Activated naive CD4-positive, alpha-beta T cell (primary cell): ENCODE measurements at places on chromosomes 7 and 10.

DNA sequence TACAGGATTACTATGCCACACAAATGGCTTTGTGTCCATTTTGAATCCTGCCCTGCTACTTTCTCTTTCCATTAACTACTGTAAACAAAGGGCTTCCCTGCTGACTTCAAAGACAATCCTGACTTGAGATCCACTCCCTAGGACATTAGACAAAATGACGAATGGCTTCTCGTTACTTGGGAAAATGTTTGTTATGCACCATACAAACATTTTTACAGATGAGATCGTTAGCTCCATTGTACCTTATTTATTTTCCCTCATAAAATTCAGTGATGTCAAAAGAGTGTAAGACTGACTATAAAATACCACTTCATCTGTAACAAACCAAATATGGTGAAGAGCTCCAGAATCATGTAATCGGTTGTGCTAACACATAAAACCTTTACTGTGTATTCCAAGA lies 121.8 kb downstream of the CD36 start:
- no peak for DNase-seq

- no peak for DNase-seq
Measured at GRCh38 chr7:158366346-158366745, 221.3 kb downstream of the PTPRN2 start.

GRCh38 chr7:101862280-101863220 lies 45.1 kb downstream of the CUX1 start:
- no peak for DNase-seq

DNA sequence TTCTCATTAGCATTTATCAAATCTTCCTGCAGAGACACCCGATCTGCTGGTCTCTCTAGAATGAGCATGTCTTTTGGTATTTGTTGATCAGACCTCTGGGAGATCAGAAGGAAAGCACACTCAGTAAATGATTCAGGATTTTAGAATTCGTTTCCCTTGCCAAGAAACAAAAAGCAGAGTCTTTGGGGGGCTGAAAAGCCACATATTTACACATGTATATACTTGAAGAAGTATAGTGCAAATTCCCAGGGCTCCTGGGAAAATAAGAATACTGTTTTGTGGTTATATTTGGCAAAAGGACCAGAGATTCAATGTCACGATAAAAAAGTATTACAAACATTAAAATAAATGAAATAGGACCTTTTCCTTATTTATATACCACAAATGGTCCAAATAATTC lies 100.2 kb downstream of the AGMO start:
- no peak for DNase-seq

- no peak for DNase-seq
Measured at GRCh38 chr7:89133819-89134218, 338.3 kb upstream of the TEX47 start.

DNA sequence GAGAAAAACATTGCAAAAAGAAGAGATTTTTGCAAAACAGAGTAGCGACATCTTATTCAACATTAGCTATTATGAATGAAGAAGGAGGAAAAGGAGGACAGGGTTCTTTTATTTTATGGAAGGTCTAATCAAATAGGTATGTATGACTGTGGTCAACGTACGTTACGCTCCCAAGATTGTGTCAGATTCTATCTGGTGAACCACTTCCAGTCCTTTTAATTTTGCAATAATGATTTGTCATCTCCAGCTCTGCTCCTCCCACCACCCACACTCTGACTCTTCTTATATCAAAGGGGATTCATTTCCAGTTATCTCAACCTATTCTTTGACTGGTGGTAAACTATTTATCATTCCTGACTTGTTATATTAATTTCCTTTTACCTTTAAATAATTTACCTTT lies 259.9 kb downstream of the CACNA2D1 start:
- DNase-seq = no peak

GRCh38 chr10:129871966-129872365 lies 92.1 kb downstream of the EBF3 start:
- DNase-seq = no peak

GRCh38 chr7:113410796-113411195 lies 292.4 kb upstream of the SMIM30 start:
- no peak for DNase-seq

- no peak for DNase-seq
Measured at GRCh38 chr10:69876931-69877330, 75.2 kb downstream of the COL13A1 start.

- no peak for DNase-seq
Measured at GRCh38 chr10:15141136-15142054, 27.1 kb downstream of the NMT2 start.

GRCh38 chr10:43945908-43946307 lies 297.2 kb upstream of the ZNF32 start:
- no peak for DNase-seq

GRCh38 chr7:106365252-106366005 lies 80.6 kb upstream of the NAMPT start:
- no peak for DNase-seq
